C1 segment of cervical spinal cord (tissue), 14 donors: ENCODE measurements at places on chromosomes 1 and 21.

- no peak for DNase-seq
Measured at GRCh38 chr1:156911577-156912298, 8.7 kb upstream of the LRRC71 start.

DNA sequence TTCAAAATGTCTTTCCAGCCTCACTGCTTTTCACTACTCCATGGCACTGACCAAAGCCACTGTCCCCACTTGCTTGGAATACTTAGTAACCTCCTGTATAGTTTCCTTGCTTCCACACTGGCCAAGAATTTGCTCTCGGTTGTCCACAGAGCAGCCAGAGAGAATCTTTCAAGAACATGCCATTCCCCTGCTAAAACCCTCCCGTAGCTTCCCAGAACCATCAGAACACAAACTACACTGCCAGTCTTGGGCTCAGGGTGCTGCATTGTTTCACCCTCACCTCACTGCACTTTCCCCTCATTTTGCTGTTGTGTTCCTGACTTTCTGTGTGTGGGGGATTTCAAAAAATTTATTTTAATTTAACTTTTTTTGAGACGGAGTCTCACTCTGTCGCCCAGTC is 25.5 kb upstream of the ERRFI1 start:
- DNase-seq = no peak

GRCh38 chr21:39673736-39674135 is 61.0 kb downstream of the B3GALT5 start:
- no peak for DNase-seq

DNA sequence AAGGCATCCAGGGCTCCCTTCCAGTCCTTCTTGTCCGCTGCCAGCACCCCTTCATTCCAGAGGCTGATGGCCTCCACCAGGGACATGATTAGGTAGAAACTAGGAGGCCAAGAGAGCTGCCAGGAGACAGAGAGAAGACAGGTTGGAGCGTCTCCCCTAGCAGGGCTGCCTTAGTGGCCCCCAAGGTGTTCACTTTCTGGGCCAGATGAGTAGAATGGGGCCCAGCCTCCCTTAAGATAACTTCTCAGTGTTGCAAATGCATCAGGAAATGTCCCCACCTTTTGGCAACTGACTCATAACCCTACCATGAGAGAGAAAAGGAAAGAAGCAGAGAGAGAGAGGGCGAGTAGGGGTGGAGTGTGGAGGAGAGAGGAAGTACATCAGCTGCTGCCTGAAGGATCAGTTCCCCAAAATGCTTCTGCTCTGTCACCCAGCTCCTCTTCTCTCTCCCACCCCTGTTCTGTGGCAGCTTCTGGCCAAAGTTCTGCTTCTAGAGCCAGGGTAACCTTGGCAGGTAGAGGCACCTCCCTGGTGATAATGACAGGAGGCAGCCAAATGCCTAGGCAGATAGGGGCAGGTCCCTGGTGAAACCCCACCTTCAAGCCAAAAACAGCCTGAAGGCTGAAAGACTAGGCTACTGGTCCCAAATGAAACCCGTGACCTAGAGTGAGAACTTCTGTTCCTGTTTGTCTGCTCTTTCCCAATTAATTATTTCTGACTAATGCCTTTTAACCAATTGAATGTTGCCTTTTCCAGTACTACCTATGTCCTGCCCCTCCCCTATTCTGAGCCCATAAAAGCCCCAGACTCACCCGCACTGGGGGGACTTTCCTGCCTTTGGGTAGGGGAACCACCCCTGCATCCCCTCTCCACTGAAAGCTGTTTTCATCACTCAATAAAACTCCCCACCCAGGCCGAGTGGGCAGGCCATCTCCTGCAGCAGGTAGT is at the start of gene NCF2:
TSS of gene NCF2 (minus strand) at position 216 of the 948 bp plus-strand sequence. CDS start at position 86, 130 bp downstream.
- DNase-seq = no peak

DNA sequence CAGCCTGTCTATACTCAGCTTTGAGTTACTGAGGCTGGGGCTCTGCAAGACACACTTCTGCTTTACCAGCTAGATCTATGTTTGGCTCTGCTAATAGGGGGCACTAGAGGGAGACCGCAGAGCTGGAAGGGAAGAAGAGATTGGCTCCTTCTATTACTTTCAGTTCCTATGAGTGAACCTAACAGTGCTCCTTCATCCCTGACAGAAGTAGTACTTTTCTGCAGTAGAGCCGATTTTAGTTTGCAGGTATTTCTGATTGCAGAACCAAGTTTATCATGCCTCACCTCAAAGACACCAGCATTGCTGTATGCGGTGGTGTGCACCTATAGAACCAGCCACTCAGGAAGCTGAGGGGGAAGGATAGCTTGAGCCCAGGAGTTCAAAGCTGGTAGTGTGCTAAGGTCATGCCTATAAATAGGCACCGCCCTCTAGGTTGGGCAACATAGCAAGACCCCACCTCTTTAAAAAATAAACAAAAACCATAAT is 5.7 kb upstream of the ZDHHC18 start:
- DNase-seq = no peak

DNA sequence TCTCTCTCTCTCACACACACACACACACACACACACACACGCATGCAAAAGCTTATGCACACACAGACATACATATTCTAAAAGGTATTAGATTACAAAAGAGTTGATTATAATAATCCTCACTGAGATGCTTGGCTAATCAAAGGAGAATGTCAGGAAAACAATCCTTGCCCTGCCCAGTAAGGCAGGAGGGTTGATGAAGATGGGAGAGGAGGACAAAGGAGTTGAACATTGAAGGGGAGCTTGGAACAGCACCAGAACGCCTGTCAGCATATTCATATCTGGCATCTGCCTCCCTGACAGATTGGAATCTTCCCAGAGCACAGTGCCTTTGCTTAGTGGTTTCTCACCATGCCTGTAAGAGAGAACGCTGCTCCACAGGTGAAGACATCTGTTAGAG is 68.6 kb upstream of the PALMD start:
- no peak for DNase-seq
